Mucosa of gallbladder (tissue), 1 donor: ENCODE measurements at places on chromosomes 5 and 9.

DNA sequence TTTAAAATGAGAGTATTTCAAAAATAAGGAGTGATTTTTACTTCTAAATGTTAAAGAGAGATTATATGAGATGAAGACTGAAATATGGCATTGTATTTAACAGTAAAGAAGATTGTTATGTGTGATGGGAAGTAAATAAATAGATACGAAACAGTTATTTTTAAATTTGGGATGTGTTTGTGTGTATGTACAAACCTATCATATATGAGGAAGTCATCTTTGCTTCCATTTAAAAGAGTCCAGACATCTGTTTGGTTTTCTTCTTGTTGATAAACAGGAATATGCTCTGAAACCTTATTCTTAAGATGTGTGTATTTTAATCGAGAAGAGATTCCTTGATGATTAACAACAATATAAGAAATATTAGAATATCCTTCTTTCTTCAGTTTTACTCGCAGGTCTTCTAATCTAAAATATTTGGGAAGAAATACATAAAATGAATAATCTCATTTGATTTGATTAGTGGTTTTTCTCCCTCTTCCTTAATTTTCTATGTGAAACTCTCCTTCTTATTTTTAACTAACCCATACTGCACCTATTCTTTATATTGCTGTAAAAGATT lies 4.9 kb downstream of the SELENOP start:
- DNase-seq = no peak

DNA sequence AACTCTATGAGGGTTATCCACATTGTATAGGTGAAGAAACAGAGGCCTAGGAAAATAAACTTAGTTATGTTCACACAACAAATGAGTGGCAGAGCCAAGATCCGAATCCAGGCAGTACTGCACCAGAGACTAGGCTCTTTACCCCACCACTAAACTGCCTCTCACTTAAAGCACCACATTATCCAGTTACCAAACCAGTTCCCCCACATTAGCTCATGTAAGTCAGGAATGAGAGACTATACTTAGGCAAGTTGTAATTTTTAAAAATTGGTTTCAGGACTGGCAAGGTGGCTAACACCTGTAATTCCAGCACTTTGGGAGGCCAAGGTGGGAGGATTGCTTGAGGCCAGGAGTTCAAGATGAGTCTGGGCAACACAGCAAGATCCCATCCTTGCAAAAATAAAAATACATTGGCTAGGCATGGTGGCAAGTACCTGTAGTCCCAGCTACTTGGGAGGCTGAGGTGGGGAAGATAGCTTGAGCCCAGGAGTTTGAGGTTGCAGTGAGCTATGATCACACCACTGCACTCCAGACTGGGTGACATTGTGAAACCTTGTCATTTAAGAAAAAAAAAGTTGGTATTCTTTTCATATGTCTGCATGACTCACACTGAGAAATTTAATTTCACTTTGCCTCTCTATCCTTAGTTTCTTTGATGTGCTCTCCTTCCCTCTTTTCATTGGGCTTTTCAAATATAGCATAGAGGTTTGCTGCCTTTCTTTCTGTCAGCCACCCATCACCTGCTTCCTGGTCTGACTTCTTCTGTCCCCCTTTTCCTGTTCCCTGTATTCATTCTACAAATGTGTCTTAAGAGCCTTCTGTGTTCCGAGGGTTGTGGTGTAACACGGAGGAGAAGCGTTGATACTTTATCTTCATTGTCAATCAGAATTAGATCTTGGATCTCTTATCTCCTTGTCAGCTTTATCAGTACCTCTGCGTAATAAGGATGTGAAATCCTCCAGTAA lies 64.7 kb downstream of the ERMP1 start:
- no peak for DNase-seq

- DNase-seq = no peak
Measured at GRCh38 chr5:96372726-96373380, 60.2 kb downstream of the PCSK1 start.

- DNase-seq = no peak
Measured at GRCh38 chr5:159680095-159680494, 236.2 kb upstream of the ADRA1B start.

- no peak for DNase-seq
Measured at GRCh38 chr5:65912311-65912710, 14.1 kb upstream of the ERBIN start.

- DNase-seq = no peak
Measured at GRCh38 chr5:178422400-178422775, 167.8 kb downstream of the COL23A1 start.

GRCh38 chr9:21333226-21333625 lies 2.0 kb downstream of the KLHL9 start:
- no peak for DNase-seq

DNA sequence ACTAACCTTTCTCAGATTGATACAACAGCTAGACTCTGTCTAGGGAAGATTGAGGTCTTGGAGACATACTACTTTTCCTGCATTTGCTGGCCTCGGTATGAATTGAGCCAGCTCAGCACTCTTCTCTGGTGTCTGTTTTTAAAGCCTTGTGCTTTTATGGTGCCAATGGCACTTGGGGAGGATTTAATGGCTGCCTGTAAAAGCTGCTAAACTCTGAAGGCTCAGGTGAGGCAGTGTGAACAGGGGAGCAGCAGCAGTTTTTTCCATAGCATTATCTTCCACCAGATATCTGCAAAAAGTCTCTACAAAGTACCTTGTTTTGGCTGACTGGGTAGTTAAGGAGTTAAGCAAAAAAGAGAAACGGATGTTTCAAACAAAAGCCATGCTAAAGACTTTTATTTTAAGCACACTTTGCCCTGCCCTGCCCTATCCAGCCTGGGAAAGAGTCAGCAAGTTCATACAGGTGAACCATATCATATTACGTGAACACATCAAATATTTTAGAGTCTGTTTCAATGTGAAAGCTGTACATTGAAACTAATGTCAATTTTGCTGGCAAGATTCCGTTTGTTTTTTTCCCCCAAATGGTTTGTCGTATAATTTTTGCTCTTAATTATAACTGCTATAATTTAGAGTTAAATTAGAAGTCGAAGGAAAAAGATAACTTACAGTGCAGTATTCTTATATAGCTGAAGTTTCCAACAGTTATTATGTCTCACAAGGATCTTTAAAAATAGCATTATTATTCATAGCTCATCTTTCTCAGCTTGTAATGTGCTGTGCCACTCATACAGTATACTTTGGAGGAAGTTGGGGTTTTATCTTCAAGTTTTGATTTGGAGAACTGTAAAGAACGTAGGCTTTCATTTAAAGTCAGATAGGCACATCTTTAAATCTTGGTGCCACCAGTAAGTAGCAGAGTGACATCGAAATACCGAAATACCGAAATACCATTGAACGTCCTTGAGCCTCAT lies 424.1 kb upstream of the CD180 start:
- no peak for DNase-seq

DNA sequence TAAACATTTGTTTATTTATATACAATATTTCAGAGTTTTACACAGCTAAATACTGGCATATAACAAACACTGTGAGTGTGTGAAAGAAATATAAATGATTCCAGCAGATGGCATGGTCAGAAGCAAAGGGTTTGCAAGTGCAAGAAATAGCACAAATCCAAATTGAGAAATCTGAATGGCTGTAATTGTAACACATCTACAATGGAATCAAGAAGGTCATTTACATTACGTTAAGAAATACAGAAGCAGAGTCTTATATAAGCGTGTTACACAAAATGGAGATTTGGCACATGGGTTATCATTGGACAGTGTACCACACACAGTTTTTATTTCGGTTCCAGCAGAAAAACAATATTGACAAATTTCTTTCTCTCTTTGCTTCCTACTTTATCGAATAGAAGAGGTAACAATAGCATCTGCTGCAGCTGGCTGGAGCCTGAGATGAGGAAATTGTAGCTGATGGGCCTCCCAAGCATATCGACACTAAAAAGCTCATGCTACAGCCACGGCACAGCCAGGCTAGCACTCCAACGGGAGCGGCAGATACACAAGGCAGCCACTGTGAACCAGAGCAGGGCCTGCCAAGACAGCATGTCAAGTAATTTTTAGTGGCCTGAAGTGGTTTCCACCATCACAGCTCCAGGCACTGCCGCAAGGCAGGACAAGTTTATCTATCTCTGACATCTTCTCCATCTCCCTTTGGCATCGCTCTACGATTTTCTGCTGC lies 564.6 kb upstream of the DMAC1 start:
- no peak for DNase-seq
